ENCODE measurements at places on chromosomes 7 and 10.

DNA sequence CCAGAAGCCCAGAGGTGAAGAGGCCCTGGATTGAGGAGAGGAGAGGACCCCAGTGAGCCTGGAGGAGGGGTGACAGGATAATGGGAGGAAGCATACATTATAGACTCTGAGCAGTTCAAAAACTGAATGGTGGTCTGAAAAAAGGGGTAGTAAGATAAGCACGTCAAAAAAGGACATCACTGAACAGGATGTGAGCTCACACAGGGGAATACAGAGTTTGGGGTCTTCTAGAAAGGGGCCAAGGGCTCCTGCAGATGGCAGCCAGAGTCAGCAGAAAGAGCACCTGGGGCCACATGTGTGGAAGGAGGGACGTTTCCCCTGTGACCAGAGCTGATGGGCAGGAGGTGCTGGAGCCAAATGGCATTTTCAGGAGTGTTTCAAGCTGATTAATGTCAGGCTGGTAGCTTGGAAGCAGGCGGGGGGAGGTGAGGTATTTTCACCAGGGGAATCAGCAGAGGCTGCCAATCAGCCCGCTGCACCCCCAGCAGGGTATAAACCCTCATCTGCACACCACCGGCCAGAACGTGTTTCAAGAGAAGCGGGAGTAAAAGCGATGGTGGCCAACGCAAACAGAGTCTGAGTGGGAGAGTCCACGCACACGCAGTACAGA, 85.8 kb downstream of the TNS3 start:
- DNase-seq, result no peak

DNA sequence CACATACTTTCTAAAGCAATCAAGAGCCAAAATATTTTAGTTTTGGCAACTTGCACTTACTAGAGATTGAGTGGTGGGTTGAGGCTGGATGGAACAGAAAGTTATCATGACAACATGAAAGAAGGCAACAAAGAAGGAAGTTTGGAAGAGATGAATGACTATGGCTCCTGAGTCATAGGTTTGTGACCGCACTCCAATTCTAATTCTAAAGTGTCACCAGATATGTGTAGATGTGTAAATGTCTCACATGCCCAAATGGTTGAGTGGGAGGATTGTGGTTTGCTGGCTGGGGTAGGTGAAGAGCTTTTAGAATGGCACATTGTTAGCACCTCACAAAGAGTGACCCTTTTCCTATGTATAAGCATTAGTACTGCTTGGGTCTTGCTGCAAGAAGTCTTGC, 20.2 kb downstream of the TAS2R16 start:
- DNase-seq, result no peak

DNA sequence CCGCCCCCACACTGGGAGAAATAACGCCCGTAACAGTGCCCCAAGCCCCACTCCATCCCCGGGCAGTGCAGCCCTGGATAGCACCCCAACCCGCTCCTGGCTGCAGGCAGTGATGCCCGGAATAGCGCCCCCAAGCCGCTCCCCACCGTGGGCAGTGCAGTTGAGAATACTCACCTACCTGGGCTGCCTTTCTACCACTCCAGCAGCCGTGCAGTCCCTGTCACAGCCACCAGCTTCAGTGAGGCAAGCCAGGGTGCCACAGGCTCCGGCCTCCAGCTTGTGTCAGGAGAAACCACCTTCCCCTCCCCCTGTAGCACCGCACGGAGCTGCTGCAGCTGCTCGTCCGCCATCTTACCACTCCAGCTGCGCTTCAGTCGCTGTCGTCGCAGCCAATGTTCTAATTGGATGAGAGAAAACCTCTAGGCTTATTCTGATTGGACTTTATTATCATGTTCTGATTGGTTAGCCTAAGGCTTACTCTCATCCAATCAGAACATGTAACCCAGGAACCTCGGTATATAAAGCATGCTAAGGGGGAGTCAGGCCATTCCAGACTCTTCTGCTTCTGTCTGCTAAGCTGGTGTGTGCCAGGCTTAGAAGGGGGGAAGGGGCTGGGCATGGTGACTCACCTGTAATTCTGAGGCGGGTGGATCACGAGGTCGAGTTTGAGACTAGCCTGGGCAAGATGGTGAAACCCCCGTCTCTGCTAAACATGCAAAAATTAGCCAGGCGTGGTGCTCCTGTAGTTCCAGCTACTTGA, 53.2 kb upstream of the ZNF33B start:
- DNase-seq, result no peak

DNA sequence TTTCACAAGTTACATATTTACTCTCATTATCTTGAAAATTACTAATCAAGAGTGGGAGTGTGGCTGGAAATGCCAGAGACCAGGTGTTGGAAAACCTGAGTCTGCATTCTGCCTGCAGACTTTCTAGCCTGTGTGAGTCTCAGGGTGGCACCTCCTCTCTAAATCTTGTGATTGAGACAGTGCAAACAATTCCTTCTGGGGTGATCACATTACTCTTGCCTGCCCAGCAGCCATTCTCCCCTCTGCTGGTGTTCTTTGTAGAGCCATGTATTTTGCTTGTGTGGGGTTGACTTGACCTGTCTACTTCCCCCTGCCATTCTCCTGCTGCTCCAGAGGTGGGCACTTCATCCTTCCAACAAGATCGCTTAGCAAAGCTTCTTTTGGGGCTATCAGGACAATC, 101.1 kb downstream of the RAPGEF5 start:
- no peak for DNase-seq

DNA sequence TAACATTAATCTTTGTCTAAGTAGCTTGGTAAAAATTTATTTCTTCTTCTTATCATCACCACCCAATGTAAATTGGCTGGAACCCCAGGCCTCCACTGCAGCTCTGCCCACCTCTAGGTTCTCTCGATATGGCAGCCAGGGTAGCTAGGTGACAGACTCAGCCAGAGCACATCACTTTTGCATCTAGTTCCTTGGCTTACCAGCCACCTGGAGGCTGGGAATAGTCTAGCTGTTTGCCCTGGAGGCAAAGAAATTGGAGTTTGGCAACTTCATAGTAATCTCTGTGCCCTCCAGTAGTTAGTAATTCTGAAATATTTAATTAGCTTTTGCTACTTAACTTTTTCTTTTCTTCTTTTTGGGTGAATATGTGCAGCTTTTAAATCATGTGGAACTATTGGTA, 9.4 kb downstream of the IFRD1 start:
- no peak for DNase-seq
